Lung (tissue), 17 donors: ENCODE measurements at places on chromosomes 5 and 9. TPM values are rescaled to one million over a fixed set of nuclear protein-coding genes. Genes with fewer than 3 reads are reported as not detected.

DNA sequence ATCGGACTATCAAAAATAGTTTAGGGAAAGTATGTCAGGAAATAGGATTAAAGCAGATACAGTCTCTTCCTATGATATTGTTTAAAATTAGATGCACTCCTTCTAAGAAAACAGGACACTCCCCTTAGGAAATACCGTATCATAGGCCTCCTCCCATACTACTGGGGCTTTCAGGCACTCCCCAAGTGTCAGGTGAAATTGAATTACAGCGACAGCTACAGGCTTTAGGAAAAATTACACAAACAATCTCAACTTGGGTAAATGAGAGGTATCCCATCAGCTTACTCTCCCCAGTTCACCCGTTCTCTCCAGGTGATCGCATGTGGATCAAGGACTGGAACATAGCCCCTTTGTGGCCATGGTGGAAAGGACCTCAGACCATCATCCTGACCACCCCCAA, 110.4 kb upstream of the EPB41L4A start:
- DNase-seq, result no peak

- no peak for DNase-seq
Observed at GRCh38 chr5:148963664-148964063, 99.2 kb downstream of the SH3TC2 start.

GRCh38 chr9:126401107-126401506, 74.5 kb downstream of the MVB12B start:
- DNase-seq, result no peak

GRCh38 chr9:107169796-107170195, 113.3 kb upstream of the RAD23B start:
- no peak for DNase-seq

GRCh38 chr9:115556432-115556831, 438.5 kb upstream of the TNC start:
- DNase-seq, result no peak

DNA sequence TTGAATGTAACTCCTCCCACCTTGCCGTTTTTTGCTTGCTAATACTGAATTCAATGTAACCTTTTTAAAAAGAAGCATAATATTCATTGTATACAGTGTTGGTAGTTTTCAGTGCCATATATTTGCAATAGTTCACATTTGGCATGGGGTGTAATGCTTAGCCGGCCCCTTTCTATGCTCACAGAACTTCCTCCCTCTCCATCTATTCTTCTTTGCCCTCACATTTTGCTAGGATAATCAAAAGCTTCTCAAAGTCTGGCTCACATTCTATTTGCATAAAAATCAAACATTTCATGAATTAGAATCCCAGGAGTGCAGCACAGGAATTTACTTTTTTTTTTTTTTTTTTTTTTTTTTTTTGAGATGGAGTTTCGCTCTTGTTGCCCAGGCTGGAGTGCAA, 226.3 kb upstream of the MPDZ start:
- no peak for DNase-seq

DNA sequence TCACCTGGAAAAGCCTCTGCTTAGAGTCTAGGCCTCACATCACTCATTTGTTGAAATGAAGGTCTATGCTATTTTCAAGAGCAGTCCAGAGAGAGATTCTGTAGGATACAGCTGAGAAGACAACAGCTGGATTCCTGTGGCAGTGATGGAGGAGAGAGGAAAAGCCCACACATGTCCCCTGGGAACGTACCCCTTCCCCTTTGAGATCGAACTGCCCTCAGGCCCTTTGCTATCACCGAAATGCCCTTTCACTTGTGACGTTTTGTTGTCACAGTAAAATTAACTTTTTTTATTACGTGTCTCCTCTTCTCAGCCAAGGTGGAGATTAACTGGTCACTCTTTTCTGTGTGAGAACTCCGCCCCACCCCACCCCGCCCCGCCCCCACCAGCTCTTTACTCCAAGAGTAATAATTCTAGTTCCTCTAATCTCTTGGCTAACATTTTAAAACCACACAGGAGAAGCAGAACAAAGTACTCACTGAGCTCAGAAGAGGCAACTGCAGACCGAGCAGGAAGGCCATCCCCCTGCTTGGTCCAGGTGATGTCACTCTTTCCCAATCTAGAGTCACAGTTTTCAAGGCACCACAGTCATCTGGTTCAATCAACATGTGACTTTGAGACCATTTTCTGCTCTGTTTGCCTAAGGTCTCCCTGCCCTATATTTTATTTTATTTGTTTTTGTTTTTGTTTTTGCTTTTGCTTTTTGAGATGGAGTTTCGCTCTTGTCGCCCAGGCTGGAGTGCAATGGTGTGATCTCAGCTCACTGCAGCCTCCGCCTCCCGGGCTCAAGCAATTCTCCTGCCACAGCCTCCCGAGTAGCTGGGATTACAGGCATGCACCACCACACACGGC, 105.6 kb downstream of the SUSD1 start:
- peak; percentile 20 for DNase-seq

GRCh38 chr9:35158501-35159280, 3.1 kb upstream of the UNC13B start:
- no peak for DNase-seq

Gene GZMA
- polyA plus RNA-seq, result 6.2 TPM

Gene GABRA6
- polyA plus RNA-seq, result not detected
